ENCODE measurements at places on chromosomes 4 and X.

DNA sequence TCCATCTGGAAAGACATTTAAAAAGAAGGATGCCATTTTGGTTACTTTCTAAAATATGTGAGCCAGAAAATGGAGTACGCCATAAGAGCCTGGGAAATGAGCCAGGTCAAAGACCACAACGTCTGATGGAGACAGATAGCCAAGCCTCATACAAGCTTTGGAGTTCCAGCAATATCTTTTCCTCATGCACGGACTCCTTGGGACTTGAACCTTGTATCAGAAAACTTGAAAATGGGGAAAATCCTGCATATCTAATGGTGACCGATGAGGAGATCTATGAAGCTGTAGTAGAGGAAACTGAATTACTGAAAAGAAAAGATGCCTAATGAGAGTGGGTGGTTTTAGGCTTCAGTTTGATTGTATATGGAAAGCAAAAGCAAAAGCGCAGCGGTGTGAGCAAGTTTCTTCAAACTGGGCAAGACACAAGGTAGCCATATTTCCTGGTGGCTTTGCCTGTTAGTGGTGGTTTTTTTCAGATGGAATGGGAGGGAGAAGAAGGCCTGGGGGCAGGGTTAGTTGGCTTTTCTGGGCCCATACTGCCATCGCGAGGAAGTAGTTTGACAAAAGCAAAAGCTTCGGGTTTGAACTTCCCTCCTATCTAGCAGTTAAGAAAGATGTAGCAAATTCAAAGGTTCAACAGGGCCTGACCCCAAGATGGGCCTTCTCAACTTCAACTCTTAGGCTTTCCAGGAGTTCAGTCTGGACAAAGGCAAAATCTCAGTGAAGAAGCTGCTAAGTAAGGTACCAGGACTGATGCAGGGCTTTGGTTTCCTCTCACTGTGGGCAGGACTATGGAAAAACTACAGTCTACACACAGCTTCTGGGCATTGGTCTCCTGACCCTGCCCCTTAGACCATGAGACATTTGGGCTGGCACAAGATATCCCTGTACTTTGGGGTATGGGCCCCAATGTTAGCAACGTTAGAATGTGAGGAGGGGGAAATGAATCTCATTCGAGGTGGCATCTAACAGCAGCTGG, 210.0 kb upstream of the STK26 start:
- DNase-seq, result peak; percentile 85

GRCh38 chr4:55578341-55579010, 13.6 kb downstream of the PDCL2 start:
- DNase-seq, result no peak

DNA sequence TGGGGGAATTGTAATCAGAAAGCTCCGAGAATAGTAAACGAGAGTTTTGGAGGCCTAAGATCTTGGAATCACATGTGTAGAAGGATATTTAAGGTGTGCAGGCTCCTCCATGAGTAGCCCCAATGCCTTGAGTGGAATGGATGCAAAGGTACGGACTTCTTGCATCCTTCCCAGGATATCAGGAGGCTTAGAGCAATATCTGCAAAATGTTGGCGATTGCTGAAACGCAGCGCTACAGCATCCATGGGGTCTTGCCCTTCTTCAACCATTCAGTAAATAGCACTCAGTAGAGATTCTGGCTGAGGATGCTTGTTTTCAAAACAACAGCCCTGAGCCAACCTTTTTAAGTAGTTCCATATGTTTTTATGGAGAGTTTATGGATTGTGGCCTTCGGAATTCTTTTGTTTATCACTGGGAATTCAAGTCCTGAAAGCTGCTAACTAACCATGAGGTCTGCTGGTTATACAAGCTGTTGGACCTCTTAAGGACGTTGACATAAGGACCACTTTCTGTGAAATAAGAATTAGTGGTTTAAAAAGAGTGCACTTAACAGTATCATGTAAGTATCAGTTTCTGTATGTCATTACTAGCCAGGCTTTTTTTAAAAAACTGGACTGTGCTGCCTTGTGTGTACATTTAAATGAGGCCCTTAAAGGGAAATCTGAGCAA, 228.8 kb upstream of the PGRMC2 start:
- no peak for DNase-seq

GRCh38 chrX:85004255-85004654, 578 bp downstream of the APOOL start:
- DNase-seq, result no peak

GRCh38 chrX:68432648-68433047, 647 bp downstream of the OPHN1 start:
- DNase-seq, result no peak

DNA sequence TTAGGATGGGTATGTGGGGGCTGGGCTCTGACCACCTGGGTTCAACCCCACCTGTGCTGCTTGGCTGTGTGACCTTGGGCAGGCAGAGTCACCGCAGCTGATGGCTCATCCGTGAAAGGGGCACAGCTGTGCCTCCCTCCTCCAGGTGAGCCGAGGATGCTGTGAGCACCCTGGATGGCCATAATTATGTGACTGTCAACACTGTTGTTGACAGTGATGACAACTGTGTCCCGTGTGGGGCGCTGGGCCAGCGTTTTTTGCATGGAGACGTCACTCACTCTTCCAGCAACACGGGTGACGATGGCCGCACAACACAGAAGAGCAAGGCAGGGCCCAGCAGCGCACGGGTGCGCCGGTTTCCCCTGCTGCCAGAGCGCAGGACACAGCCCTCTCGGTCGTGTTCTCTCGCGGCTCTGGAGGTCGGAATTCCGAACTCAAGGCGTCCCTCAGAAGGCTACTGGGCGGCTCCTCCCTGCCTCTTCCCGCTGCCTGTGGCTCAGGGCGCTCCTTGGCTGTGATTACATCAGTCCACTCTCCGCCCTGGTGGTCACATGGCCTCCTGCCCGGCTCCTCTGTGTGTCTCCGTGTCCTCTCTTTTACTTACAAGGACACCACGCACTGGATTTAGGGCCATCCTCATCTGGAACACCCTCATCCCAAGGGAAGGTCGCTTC, 1.3 kb downstream of the SH3TC1 start:
- DNase-seq, result no peak

DNA sequence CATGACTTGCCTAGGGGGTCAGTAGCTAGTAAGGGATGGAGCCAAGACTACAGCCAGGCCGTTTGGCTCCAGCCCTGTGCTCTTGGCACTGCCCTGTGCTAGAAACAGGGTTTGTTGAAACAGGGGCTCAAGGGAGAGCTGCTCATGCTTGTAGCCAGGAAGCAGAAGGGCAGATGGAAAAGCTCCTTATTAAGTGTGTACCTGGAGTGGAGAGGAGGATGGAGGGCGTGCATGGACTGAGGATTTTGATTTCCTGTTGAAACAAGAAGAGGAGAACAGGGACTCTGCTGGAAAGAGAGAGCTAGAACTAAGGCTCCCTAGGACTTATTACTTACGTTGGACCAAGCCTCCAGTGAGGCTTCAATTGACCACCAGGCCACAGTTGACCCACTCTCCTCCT, 363.0 kb downstream of the MID1IP1 start:
- DNase-seq, result no peak

DNA sequence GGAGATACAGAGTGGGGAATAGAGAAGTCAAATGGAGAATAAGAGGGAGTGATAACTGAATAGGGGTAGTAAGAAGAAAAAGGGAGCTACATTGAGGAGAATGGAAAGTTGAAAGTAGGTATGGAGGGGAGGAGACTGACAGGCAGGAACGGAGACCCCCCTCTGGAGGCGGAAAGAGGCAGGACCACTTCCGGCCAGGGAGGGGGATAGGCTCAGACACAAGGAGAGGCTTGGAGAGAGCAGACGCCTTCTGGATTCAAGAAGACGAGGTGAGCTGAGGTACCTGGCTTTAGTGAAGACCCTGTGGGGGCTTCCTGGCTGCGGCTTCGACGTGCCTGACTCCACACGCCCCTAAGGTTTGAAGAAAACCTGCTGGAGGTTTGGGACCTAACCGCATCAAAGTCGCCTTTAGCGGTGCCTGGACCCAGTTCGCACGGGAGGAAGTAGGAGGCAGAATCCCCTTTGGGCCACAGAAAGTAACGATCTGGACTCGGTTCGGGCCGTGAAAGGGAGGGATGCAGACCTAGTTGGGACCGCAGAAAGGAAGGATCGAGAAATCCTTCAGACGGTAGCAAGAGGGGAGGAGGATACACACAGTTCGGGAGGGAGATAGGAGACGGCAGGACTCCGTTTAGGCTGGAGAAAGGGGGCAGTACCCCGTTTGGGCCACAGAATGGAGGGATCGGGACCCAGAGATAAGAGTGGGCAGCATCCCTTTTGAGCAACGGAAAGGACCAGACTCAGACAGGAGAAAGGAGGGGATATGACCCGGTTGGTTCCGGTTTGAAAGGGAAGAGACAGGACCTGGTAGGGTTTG, at the start of gene TRO:
TSS of gene TRO (plus strand) at position 215 of the 817 bp plus-strand sequence. CDS start 1,423 bp downstream, outside the sequence.
- no peak for DNase-seq

GRCh38 chrX:22526339-22526738, 253.6 kb downstream of the CBLL2 start:
- no peak for DNase-seq

DNA sequence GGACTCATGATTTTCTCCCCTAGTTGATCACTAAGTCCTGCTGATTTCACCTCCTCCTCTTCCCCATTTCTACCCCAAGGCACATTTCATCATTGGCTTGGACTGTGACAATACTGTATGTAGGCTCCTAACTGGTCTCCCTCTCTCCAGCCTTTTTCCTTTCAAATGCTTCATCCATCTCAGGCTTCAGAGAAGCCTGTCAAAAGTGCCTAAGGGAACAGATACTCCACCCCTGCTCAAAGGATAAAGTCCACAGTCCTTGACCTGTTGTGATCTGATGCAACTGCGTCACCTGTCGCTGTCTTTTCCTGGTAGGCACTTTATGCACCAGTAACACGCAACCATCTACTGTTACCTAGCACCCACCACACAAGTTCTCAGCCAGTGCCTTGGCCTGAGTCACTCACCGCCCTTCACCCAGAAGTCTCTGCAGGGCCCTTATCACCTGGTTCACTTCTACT, 12.8 kb downstream of the SCARB2 start:
- DNase-seq, result no peak

- DNase-seq, result no peak
These were observed 441.1 kb downstream of the KCNIP4 start for GRCh38 chr4:21507439-21507838.

- no peak for DNase-seq
These were observed 321.9 kb upstream of the GIMD1 start for GRCh38 chr4:106690487-106690886.

Data from activated gamma-delta T cell treated with Interleukin-2 at 50 U/mL for 16 hours (primary cell).